ENCODE measurements at places on chromosomes 1 and 21. TPM values are rescaled to one million over a fixed set of nuclear protein-coding genes. Genes with fewer than 3 reads are reported as not detected.

Gene SLC19A2
- 28.7 TPM for total RNA-seq

- DNase-seq, result no peak
Measured at GRCh38 chr1:10635085-10635896, 160.5 kb downstream of the PEX14 start.

DNA sequence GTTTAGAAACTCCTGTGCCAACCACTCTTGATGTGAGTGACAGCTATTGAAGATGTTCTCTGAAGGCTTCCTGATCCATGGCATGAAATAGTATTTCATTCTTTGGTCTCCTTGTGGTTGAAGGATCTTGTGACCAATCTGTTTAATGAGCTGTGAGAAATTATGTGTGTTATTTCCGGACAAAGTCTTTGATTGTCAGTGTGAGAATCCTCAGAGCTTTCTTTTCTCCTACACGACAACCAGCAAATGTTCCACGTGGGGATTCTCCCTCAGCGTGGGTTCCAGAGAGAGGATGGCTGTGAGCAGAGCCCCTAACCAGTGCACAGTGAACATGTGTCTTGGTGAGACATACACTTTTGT, 45.0 kb upstream of the HOOK1 start:
- no peak for DNase-seq

GRCh38 chr1:194629011-194629410, 1442.6 kb upstream of the B3GALT2 start:
- no peak for DNase-seq

GRCh38 chr1:246448373-246448772, 58.7 kb downstream of the SMYD3 start:
- DNase-seq, result no peak

GRCh38 chr1:202200112-202200548, 6.5 kb downstream of the LGR6 start:
- no peak for DNase-seq

Gene TBX15
- total RNA-seq, result 4.5 TPM

All from left cardiac atrium (tissue), 4 donors.